ENCODE measurements at places on chromosomes 5 and 9. TPM values are rescaled to one million over a fixed set of nuclear protein-coding genes. Genes with fewer than 3 reads are reported as not detected.

DNA sequence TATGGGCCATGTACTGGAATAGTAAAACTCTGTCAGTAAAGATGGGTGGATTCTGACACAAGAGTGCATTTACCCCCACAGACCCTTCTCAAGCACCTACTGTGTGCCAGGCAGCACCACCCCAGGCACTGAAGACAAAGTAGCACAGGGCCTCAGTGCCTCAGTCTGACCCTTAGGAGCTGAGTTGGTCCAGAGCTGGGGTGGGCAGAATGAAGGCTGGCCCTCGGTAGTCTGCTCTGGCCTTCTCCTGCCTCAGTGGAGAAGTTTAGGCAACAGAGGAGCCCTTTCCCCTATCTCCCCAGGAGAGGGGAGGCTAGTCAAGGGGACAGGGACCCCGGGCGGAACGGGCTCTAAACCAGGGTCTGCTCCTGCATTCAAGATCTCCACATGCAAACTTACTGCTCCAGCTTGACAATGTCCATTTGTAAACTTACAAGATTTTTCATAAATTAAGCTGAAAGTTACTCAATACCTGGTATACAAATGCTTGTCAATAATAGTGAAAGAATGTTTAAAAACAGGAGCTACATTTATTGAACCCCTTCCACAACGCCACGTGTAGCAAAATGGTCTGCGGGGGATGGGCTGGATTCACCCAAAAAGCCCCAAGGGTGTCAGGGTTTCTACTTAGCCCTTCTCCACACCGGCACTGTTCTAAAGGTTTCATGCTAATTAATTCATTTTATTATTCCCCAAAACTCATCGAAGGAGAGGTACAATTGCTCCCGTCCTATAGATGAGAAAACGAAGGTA, 1.5 kb downstream of the VDAC1 start:
- DNase-seq: peak; percentile 32

DNA sequence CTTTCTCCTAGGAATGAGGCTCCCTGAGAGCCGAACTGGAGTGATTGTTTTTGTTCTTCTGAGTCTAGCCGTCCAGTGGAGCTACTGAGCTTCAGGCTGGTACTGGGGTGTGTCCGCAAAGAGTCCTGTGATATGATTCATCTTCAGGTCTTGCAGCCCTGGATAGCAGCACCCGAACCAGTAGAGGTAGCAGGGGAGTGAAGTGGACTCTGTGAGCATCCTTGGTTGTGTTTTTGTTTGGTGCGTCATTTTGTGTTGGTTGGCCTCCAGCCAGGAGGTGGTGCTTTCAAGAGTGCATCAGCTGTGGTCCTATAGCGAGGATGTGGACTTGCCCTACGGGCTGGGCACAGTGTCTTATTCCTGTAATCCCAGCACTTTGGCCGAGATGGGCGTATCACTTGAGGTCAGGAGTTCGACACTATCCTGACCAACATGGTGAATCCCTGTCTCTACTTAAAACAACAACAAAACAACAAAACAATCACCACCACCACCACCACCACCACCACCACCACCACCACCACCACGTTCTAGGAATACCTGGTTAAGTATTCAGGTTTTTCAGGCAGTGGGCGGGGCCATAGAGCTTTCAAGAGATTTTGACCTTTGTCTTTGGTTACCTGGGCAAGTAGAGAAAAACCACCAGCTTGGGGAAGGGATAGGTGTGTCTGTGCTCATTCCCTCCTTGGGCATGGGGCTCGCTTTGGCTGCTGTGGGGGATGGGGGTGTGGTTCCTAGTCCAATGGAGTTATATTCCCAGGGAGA, 154.0 kb downstream of the WDR70 start:
- DNase-seq: no peak

Gene OR1L6
- total RNA-seq: not detected

- DNase-seq: no peak
Observed at GRCh38 chr5:78655746-78656290, 7.2 kb upstream of the LHFPL2 start.

DNA sequence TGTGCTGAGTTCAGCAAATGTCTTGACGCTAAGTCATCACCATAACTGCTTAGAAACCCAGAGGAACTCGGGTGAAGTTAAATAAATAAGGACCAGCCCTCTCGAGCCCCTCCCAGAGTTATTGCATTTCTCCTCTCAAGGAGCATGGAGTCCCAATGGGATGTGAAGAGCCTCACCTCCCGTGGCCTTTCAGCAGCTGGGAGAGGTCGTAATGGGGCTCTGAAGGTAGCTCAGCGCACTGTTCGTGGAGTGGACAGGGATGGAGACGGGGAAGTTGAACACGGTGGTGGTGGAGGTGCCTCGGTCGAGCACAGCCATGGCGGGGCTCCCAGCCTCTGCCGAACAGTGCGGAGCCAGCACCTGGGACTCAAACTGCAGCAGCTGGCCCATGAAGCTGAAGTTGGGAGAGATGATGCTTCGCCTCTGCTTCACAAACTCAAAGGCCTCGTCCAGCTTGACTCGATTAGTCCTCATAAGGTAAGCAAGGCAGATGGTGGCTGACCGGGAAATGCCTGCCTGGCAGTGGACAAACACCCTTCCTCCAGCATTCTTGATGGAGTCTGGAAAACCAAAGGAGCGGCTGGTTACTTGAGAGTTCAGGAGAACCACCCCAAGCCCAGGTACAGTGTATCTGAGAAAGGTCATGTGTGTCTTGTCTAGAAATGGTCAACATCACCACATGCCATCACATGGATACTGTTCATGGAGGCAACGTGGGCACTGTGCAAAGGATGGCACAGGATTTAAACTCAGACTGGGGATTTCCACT, 2.2 kb downstream of the DUSP1 start:
- DNase-seq: no peak

Gene FOXD4
- total RNA-seq: 0.31 TPM

DNA sequence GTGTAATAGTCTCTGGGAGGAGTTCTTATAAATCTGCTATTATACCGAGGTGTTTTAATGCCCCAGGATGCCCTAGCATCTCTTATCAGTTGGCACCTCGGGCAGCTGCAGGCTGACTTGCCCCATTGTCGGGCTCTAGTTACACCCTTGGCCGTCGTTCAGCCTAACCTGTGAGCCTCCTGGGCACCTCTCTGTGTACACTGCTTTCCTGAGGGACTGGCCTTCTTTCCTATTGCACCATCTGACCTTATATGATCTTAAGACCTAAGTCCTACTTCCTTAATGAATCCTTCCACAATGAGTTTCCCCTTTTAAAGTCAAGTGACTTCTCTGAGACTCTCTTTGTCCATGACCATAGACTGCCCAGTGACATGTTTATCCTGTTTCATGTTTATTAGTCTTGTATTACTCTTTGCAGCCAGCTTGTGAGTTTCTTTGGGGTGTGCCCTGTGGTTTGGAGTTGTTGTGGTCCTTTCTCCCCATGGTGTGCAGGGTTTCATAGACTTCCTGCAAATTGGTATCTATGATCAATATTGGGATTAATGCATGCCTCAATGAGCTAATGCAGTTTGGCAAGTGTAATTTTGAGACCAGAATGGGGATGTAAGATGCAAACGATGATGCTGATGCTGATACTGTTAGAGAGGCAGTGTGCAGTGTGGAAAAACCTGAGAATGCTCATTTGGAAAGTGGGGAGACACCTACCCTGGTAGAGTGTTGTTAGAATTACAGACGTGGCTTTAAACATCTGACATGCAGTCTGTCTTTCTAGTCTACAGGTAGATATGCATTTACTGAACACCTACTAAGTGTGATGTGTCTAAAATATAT, 4.9 kb downstream of the DAPK1 start:
- DNase-seq: no peak
